ENCODE measurements at places on chromosomes 5 and 9. TPM values are rescaled to one million over a fixed set of nuclear protein-coding genes. Genes with fewer than 3 reads are reported as not detected.
A peak's percentile ranks its signal among the peaks of the same experiment; 100 is the strongest.

- DNase-seq: peak; percentile 97
These were observed 107.0 kb downstream of the TRIO start for GRCh38 chr5:14250084-14250695.

GRCh38 chr9:88007291-88007650 lies 32.9 kb upstream of the CDK20 start:
- DNase-seq: no peak

Gene ADAMTS6
- total RNA-seq: 20.2 TPM

Gene SLC1A1
- 2.6 TPM for total RNA-seq

Gene GDF9
- 1.3 TPM for total RNA-seq

DNA sequence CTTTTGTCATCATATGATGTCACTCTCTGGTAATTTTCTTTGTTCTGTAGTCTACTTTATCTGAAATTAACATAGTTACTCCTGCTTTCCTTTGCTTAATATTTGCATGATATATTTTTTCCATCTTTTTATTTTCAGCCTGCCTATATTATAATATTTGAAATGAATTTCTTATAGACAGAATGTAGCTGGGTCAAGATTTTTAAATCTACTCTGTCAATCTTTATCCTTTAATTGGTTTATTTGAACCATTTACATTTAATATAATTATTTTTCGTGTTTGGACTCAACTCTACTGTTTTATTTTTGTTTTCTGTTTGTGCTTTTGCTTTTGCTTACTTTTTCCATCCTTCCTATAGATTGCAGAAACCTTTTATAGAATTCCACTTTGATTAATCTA lies 118.0 kb downstream of the FOXD1 start:
- no peak for DNase-seq

DNA sequence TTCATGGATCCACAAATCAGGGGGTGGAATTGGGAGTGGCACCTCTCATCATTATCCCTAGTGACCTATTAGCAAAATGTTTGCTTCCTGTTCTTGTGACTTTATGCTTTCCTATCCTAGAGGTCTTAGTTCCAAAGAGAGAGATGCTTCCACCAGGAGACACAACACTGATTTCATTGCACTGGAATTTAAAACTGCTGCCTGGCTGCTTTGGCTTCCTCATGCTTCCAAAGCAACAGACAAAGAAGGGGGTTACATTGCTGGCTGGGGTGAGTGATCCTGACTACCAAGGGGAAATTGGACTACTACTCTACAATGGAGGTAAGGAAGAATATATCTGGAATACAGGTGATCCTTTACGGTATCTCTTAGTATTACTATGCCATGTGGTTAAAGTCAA lies 69.2 kb upstream of the SH3GL2 start:
- DNase-seq: no peak

GRCh38 chr9:110095776-110096175 lies 112.2 kb downstream of the C9orf152 start:
- no peak for DNase-seq

Gene PCDHGB4
- not detected for total RNA-seq

GRCh38 chr9:74711341-74711740 lies 176.4 kb downstream of the TRPM6 start:
- no peak for DNase-seq

DNA sequence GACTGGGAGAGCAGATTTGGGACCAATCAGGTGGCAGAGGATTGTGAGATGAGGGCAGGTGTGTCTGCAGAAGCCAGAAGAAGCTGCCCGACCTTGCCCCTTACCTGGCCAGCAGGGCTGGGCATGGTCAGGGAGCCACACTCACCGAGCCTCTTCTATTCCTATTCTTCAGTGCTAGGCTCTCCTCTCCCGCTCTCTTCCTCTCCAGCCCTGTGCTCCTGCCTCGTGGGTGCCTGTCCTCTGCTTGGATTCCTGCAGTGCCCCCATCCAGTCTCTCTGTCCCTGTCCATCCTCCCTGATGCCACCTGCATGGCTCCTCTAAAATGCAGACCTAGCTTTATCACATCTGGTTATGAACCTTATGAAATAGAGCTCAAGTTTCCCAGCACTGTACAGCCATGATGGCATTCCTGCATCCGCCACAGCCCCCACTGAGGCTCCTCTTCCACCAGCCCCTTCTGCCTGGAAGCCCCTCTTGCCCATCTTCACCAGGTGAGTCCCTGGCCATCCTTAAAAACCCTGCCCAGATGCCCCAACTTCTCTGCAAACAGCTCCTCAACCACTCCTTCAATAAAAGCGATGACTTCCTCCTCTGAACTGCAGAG lies 8.2 kb downstream of the UBE2QL1 start:
- DNase-seq: no peak

DNA sequence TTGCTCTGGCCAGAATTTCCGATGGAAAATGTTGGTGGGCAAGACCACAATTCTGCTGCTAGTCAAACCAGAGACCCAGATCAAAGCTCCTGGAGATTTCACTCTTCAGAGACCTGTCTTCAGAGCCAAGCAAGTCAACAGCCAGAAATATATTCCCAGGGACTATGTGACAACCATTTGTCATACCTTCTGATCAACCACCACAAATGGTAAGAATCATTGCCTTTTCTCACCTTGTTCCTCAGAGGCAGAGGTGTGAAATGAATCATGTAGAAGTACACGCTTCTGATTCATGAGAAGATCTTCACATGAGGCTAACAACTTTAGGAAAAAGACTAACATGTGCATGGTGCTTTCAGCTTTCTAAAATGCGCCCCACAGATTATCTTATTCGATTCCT lies 53.5 kb downstream of the SUSD1 start:
- no peak for DNase-seq

Gene GIN1
- 3.6 TPM for total RNA-seq

- peak; percentile 19 for DNase-seq
These were observed 975 bp downstream of the OCLN start for GRCh38 chr5:69493396-69494133.

DNA sequence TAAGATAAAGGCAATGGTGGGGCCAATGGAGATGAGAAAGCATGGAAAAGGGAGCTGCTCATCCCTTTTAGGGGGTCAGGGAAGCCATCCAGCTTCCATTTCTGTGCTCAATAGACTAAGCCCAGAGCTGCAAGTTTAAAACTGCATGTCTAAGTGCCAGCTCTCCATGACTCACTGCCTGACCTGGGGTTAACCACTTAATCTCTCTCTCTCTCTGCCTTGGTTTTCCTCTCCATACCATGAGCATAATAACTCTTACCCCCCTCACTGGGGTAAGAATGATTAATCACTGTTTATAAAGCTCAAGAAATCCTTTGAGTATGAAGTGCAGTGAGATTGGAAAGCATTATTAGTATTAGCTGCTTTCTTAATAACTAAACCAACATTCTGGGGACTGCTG lies 1382.4 kb upstream of the WWC1 start:
- no peak for DNase-seq

GRCh38 chr9:19117039-19117716 lies 10.1 kb downstream of the PLIN2 start:
- DNase-seq: no peak

Gene SPACA9
- total RNA-seq: 5.5 TPM

- DNase-seq: no peak
These were observed 91.8 kb downstream of the GLIS3 start for GRCh38 chr9:4207881-4208615.

DNA sequence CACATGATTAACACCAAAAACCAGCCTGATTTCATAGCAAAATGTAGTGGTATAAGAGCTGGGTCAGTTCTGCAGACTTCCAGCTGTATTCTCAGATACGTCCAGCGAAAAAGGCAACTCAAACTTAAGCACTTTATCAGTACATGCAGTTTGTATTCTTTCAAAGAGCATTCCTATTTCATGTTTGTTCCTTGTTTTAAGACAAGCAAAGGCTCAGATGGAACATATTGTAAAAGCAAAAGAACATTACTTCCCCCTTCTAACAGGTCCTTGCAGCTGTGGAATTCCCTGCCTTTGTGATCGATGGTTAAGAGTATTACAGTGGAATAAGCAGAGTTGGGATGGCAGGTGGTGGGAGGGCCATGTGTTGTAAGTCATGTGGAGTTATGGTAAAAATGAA lies 86.3 kb upstream of the GRHPR start:
- no peak for DNase-seq

DNA sequence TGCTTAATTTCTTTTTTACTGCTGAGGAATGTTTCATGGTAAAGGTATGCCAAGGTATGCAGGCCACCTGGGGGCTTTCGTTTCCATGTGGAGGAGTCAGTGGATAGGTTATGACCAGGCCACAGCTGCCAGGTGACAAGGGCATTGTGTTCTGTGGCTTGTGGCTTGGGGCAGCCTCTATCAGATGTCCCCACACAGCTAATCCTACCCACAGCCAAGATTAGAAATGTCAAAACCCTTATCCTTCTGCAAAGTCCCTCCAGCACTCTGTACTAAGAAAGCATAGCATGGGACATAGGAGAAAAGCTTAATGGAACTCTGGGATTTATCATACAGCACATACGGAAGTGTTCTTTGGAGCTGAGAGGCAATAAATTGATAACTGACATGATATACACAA lies 171.2 kb upstream of the S1PR3 start:
- DNase-seq: no peak
